ENCODE measurements at places on chromosomes 1 and 21.
A peak's percentile ranks its signal among the peaks of the same experiment; 100 is the strongest.

DNA sequence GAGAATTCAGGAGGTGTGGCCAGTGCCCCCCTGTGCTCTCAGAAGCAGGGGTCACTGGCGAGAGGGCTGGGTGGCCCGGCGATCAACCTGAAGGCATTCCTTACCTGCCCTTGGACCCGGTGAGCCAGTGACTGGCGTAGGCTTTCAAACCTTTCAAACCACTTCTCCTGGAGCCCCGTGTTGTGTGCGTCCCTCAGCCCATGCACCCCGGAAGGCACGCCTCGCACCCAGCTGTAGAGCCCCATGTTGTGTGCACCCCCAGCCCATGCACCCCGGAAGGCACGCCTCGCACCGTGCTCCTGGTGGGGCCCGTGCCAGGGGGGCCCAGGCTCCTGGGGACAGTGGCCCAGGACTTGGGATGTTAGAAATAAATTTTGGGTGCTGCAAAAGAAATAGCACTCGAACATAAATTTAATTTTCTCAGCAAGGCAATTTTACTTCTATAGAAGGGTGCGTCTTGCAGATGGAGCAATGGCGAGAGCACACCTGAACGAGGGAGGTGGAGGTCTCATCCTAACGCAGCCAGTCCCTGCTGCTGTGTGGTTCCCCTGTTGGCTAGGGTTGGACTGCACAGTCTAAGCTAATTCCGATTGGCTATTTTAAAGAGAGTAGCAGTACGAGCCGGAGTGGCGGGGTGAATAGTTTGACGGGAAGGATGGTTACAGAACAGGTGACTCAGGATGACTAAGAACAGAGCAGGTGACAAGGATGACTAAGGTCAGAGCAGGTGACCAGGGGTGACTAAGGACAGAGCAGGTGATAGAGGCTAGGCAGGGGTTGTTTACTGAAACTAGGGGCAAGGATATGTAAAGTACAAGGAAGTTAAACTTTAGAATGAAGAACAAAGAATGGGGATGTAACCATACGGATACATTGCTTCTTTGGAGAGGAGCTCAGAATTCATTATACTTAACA, 47.4 kb downstream of the PRKCZ start:
- DNase-seq, result no peak

GRCh38 chr1:12080156-12080555, 17.1 kb downstream of the TNFRSF8 start:
- DNase-seq, result no peak

DNA sequence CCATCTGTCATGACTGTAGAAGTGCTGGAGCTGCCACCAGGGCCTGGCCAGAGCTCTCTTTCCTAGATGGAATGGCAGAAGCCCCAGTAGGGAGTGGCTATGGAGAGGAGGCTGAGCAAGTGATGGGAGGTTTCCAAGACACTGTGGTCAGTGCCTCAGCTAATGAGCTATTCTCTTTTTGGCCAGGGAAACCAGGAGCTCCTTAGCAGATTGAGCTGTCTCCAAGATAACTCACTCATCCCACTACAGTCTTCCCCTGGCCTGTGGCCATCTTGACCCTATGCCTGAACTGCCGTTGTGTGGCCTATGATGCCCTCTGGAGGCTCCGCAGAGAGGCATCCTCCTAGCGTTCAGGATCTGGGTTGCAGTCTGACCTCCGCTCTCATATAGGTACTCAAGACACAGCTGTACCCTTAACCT, 60.5 kb downstream of the ERI3 start:
- DNase-seq, result peak; percentile 89

- peak; percentile 84 for DNase-seq
These were observed 21.4 kb upstream of the FMO1 start for GRCh38 chr1:171226747-171227370.

DNA sequence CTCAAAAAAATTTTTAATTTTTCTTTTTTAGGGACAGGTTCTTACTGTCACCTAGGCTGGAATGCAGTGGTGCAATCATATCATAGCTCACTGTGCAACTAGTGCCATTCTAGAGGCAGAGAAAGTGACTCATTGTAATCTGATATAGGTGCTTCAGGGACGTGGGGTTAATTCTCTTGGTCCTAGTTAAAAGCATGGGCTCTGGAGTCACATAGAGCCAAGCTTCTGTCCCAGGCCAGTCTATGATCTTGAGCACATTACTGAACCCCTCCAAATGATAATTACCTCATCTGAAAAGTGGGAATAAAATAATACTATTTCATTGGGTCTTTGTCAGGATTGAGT, 1.1 kb upstream of the ADIPOR1 start:
- DNase-seq, result peak; percentile 31

DNA sequence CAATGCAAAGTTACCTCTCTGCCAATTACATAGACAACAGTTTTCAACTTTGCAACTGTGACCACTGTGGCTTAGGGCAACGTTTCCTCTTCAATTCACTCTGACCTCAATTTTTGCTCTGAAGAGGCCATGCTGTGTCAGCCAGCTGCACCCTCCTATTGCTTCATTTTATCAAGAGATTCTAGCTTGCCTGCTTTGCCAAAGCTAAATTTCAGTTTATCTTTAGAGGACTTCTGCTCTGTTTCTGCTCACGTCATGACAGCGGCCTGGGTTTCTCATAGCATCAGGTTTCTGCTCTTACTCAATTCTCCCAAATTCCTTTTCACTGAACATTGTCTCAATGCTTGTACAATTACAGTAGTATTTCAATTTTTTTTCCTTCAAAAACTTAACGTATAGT, 154.6 kb downstream of the PLA2G4A start:
- peak; percentile 50 for DNase-seq

- no peak for DNase-seq
These were observed 21.1 kb downstream of the FOXJ3 start for GRCh38 chr1:42313970-42314369.

DNA sequence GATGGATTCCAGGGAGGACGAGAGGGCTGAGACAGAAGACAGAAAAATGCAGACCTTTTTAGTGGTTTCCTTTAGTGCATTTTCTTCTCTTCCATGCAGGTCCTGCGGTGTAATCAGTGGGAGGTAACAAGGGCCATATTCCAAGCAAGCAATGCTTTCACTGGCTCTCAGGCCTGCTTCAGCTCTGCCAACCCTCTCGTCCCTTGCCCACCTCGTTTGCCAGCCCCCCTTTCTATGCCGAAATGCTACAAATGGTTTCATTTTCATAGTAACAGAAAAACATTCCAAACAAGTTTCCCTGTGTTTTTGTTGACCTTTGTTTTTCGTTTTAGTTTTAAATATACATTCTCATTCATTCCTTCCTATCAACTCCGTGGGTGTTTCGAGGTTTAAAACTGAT, 443.1 kb downstream of the TTLL7 start:
- DNase-seq, result no peak

- no peak for DNase-seq
These were observed 33.0 kb downstream of the PGM1 start for GRCh38 chr1:63626222-63626621.

DNA sequence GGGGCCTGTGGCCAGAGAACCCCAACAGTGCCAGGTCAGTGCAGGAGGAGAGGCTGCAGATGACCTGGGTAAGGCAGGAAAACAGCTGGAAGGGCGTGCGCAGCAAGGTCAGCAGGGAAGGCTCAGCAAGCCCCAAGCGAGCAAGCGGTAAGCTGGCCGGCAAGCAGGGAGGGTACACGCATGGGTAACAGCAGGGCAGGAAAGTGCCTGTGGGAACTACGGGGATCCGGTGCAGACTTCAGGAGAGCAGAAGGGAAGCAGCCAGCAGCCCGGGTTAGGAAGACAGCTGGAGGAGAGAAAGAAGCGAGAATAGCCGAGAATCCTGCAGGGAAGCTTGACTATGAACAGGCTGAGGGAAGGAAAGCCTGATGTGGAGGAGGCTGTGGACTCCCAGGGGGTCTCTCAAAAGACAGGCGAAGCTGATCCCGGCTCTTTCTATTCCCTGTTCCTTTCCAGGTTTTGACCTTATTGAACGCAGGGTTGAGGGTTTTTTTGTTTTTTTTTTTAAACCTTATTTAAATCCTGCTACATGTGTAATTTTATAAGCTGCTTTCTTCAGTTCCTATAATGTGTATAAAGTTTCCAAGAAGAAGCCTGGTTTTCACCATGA, 20.9 kb downstream of the UMODL1 start:
- no peak for DNase-seq

DNA sequence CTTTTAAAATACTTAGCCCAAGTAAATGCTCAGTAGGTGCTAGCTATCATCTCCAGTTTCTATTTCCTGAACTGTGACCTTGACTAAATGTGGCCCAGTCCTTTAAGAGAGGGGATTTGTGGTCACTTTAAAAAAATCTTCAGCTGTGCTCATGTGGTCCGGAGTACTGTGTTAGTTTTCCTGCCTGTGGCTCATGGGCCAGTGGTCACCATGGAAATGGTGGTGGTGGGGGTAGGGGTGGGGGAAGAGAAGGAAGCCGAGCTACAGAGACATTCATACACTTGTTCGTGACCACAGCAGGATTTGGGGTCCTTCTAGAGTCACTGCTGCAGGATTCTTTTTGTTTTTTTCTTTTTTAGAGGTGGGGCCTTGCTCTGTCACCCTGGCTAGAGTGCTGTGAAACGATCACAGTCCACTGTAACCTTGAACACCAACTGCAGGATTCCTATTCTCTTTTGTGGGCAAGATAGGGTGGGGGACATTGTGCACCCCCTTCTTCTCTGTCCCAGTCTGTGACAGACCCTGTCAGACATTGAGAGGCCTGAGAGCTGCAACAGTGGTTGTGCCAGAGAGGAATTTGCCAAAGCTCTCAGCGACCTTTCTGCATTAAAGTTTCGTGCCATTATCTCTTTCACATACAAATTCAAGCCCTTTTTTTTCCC, 25.8 kb downstream of the KIF26B start:
- DNase-seq, result no peak

DNA sequence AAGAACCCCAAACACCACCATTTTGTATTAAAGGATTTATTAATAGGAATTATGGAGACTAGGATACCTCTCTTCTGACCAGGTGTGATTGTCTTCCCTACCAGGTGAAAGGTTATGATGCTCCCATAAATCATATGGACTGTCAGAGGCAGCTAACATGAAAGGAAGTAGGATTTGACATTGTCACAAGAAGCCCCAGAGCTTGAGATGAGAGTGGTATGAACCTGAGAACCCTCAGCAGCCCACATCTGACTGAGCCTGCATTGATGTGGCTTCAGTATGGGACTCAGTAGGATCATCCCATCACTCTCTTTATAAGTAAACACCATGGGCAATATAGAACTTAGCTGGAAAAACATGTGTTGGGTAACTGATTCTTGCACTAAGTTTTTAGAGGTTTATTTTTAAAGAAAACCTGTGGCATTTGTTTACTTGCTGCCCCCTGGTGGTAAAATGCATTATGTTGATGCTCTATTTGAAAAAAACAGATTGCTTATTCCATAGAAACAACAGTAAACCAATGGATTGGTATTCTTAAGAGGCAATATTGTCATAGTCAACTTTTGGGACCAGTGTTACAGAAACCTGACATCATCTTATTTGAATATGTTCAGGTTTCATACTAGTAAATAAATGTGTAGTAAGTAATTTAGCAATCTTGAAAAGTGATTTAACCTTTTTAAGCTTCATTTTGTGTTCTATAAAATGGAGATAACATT, 16.6 kb upstream of the CACYBP start:
- peak; percentile 40 for DNase-seq

GRCh38 chr1:91314643-91315042, 90.0 kb downstream of the HFM1 start:
- no peak for DNase-seq

DNA sequence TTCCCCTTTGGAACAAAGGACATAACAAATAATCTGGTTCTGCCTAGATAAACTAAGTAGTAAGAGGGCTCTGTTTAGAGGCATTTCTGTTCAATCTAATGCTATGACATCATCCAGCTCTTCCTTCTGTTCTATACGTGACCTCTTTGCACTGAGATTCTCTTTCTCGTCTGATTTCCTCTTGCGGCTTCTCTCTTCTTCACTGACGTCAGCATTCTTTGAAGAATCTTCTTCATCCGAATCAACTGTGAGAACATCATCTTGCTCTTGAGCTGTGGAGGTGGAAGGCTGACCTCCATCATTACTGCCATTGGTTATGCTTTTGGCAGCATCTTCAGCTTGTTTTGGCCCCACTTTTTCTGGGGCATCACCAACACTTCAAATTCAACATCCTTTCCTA, 130.4 kb downstream of the HS2ST1 start:
- DNase-seq, result no peak

GRCh38 chr1:109765483-109765815, 1.7 kb upstream of the EPS8L3 start:
- DNase-seq, result no peak

DNA sequence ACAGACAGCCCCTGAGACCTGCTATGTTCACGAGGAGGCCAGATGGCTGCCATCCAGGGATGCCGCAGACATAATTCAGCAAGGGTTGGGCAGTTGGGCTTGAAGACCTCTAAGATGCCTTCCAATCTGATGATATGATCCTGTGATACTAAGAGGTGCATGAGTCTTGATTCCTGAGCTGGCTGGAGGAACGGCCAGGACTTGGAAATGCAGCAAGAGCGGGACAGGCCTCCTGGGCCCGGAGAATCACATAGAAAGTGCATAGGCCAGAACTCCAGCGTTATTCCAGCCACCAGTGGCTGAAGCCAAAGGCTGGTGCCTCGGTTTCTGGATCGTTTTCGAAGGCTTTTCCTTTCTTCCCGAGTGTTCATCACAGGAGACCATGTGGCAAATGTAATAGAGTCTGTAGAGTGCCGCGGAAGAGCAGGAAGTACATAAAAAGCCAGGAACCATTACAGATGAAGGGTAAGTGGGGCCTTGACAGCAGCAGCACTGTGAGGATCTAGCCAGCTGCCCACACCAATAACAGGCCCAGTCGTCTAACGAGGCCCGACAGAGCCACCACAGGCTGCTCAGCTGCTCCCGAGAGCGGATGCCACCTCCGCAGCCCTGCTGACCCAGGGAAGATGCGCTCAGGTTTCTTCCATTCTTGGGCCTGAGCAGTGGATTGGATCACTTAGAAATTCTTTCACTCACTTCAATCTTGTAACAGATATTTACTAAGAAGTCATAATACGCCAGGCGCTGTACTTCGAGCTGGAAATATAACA, 14.0 kb upstream of the LHX4 start:
- DNase-seq, result no peak

DNA sequence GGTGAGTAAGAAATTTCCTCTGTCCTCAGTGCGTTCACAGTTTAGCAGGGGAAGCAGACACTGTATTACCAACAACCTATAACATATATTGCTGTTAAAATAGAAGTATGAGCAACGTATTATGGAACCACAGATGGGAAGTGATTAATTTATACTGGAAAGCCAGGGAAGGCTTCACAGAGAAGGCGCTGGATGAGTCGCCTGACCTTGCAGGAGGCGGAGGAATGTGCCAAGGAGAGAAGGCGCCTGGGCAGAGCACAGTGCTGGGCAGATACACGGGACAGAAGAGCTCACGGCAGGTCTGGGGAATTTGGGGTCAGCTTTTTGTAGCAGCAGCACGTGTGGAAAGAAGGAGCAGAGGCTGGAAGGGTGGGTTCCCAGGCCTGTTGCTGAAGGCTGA, 116.3 kb downstream of the DHRS3 start:
- peak; percentile 80 for DNase-seq

GRCh38 chr1:191290441-191290840, 812.8 kb upstream of the BRINP3 start:
- DNase-seq, result no peak

DNA sequence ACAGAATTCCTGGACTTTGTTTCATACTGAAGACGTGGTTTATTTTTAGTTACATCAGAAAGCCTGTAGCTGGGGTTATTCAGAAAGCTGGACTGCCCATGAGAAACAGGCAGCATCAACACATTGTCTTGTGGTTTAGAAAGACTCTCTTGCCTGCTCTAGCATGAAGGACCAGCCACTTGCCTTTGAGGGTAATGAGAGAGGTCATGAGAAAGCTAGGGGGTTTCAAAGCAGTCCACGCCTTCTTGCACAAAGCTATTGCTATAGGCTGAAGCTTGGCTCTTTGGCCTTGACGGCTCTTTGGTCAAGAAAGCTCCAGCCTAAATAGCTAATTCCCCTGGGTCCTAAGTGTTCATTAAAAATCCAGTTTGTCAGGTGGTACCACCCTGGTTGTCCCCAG, 208.1 kb downstream of the PRDM2 start:
- no peak for DNase-seq
